Stimulated activated CD8-positive, alpha-beta memory T cell treated with anti-CD3 and anti-CD28 coated beads, Interleukin-4, amount 100 ng/mL, for 4 hours (primary cell): ENCODE measurements at places on chromosomes 16 and 17.

- DNase-seq: no peak
Observed at GRCh38 chr16:53559270-53559951, 56.4 kb upstream of the AKTIP start.

- DNase-seq: no peak
Observed at GRCh38 chr17:32960815-32961214, 30.8 kb upstream of the SPACA3 start.

DNA sequence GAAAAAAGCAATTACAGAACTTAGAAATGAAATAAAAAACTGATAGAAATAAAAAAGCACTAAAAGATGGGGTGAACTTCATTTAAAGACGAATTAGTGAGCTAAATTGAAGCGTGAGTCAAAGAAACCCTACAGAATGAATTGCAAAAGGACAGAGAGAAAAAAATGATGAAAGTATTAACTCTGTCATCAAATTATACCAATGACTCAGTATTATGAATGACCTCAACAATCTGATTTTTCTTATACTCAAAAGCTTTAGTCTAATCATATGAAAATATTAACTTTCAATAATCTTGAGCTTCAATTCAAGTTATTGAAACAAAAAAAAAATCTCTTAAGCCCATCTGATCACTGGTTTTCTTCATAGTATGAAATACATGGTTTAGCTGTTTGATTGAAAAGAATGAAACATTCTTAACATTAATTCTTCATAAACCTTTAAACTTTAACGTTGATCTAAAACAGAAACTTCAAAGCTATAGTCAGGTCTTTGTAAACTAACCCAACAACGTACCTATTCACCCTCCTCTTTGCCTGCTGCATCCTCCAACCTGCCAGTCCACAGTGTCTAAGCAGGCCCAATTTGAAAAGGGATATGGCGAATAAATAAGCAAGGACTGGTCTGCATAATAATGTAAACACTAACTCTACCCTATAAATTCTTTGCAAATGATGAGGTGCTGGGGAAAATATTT, 6.6 kb downstream of the ABCA5 start:
- no peak for DNase-seq

DNA sequence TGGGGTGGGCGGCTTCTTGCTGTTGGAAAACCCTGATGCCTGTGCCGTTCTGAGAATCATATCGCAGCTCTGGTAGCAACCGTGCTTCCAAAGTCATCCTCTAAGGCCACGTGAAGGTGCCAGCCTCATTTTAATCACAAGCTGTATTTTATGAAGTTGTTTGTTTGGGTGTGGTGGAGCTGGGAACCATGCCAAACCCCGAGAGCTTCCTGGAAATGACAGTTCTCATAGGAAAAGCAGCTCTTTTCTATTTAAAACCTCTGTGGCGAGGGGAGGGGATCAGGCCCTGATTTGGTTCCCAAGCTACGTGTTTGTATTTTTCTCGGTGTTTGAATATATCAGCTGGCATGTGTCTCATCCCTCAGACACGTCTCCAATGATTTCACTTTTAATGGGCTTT, 21.7 kb downstream of the KNOP1 start:
- peak; percentile 11 for DNase-seq

- DNase-seq: no peak
Observed at GRCh38 chr16:12350945-12351344, 374.4 kb downstream of the SNX29 start.

DNA sequence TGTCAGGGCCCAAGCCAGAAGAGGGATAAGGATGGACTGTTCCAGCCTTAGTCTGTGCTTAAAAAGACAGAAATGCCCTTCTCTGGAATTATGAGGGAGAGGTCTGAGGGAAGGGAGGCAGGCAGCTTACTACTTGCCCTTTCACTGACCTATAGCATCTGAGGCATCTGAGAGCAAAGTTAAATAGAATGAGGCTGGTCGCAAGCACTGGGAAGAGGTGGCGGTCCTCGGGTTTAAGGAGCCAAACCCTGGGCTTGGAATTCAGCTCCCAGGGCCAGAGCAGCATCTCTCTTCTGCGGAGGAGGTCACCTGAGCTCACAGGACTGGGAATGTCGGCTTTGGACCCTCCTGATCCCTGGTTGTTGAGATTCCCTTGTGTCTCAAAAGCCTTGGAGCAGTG, 3.1 kb upstream of the LIMD2 start:
- no peak for DNase-seq
